ENCODE measurements at places on chromosomes 1 and 21.

GRCh38 chr1:92324784-92325183 is 25.9 kb downstream of the RPAP2 start:
- H3K27me3 ChIP-seq: no peaks in the 10 kb centered on the region
- no peak for DNase-seq
- peaks cover 75% of the 10 kb centered on the region for H3K36me3 ChIP-seq
- peak overlapping the region; percentile 87 for H3K27ac ChIP-seq

DNA sequence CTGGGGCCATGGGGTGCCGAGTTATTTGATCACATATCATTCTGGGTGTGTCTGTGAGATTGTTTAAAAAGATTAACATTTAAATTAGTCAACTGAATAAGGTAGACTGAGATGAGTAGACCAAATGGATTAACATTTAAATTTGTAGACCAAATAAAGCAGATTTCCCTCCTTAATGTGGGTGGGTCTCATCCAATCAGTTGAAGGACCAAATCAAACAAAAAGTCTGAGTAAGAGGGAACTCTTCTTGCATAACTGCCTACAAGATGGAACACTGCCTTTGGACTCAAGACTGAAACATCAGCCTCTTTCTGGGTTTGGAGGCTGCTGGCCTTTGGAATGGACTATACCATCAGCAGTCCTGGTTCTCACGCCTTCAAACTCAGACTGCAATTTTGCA is 17.0 kb upstream of the SNX7 start:
- DNase-seq: no peak
- no peak overlapping the region for H3K27ac ChIP-seq
- H3K27me3 ChIP-seq: no peaks in the 10 kb centered on the region
- no peaks in the 10 kb centered on the region for H3K36me3 ChIP-seq

DNA sequence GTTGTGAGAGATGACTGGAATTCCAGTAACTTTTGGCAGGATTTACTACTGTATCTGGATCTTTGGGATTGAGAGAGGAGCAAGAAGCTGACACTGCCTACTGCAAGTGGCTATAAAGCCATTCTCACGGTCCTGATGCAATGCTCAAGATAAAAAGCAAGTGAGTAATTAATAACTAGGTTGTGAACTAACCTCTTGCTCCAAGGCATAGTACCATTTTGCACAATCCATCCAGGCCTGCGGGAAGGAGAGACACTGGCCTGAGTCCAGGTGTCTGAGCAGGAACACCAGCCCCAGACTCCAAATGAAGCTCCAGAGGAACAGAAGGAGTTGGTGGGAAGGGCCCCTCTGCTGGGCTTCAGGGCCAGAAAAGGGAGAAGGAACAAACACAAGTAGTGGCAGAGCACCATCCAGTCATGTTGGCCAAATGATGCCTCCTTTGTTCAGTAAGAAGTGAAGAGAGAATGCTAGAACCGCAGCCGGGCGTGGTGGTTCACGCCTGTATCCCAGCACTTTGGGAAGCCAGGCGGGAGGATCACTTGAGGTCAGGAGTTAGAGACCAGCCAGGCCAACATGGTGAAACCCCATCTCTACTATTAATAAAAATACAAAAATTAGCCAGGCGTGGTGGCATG is 9.9 kb upstream of the SLC45A3 start:
- H3K4me3 ChIP-seq: no peak overlapping the region
- no peak overlapping the region for H3K27ac ChIP-seq
- DNase-seq: no peak

GRCh38 chr1:2606396-2606880 is 19.9 kb downstream of the PRXL2B start:
- no peaks in the 10 kb centered on the region for H3K4me1 ChIP-seq
- DNase-seq: no peak
- no peak overlapping the region for H3K4me3 ChIP-seq
- H3K27me3 ChIP-seq: no peaks in the 10 kb centered on the region
- H3K36me3 ChIP-seq: no peaks in the 10 kb centered on the region

DNA sequence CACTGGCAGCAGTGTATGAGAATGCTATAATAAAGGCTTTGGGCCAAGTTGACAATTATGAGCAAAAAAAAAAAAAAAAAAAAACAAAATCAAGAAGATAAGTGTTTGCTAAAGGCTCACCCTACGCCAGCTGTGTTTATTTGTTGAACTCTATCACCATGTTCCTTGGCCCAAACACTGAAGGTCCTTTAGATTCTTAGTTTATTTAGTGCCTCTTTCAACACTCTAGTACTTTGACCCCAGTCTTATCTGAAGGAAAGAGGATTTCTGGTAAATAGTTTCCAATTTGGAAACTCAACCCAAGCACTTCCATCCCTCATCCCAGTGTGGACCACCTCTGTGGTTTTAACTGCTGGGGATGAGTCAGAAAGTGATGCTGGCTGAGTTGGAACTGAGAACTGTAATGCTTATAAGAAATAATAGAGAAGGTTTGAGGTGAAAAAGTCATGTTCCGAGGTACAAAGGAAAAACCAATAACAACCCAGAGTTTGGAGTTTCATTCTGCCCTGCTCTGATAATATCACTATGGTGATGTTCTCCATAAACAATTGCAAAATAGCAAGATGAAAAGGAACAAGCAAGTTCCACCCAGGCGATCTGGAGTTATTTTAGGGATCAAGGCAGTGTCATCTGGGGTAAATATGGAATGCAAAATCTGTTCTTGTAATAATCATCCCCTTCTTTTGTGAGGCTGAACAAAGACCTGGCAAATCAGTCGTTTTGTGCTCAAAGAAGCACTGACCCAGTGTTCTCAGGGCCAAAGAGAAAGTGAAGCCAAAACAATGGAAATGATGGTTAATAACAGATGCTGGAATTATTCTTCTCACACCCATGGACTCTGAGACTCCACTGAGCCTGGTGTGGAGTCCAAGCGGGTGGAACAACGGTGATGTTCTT is 19.7 kb upstream of the CAPZB start:
- DNase-seq: no peak
- peaks cover 12% of the 10 kb centered on the region for H3K36me3 ChIP-seq
- no peak overlapping the region for H3K4me3 ChIP-seq
- peaks cover 3% of the 10 kb centered on the region for H3K27me3 ChIP-seq
- no peak overlapping the region for H3K27ac ChIP-seq
- peaks cover 35% of the 10 kb centered on the region for H3K4me1 ChIP-seq

DNA sequence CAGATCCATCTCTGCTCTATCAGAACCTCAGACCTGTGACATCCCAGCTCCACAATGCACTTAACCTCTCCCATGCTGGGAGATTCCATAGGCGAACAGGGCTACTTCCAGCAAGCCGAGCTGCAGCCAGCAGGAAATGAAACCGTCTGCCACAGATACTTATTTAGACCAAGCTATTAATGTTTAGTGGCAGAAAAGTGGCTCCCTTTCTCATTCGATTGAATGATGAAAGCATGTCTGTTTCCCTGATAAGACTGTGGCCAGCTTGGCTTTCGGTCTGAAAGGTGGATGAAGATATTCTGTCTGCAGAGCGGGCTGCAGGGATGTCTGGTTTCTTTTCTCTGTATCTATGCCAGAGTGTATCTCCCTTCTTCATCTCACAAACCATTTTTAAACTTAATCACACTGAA is 146.4 kb downstream of the GREM2 start:
- H3K4me1 ChIP-seq: peaks cover 12% of the 10 kb centered on the region
- DNase-seq: no peak
- H3K36me3 ChIP-seq: no peaks in the 10 kb centered on the region
- H3K27ac ChIP-seq: no peak overlapping the region
- no peak overlapping the region for H3K4me3 ChIP-seq
- peaks cover 5% of the 10 kb centered on the region for H3K27me3 ChIP-seq

GRCh38 chr1:32684167-32684811 is 18.3 kb downstream of the SYNC start:
- no peak for DNase-seq
- no peak overlapping the region for H3K4me3 ChIP-seq
- no peaks in the 10 kb centered on the region for H3K27me3 ChIP-seq
- H3K4me1 ChIP-seq: peaks cover 1% of the 10 kb centered on the region
- H3K36me3 ChIP-seq: peaks cover 55% of the 10 kb centered on the region

- no peaks in the 10 kb centered on the region for H3K36me3 ChIP-seq
Observed at GRCh38 chr1:31976401-31976800, 37.3 kb upstream of the KHDRBS1 start.

DNA sequence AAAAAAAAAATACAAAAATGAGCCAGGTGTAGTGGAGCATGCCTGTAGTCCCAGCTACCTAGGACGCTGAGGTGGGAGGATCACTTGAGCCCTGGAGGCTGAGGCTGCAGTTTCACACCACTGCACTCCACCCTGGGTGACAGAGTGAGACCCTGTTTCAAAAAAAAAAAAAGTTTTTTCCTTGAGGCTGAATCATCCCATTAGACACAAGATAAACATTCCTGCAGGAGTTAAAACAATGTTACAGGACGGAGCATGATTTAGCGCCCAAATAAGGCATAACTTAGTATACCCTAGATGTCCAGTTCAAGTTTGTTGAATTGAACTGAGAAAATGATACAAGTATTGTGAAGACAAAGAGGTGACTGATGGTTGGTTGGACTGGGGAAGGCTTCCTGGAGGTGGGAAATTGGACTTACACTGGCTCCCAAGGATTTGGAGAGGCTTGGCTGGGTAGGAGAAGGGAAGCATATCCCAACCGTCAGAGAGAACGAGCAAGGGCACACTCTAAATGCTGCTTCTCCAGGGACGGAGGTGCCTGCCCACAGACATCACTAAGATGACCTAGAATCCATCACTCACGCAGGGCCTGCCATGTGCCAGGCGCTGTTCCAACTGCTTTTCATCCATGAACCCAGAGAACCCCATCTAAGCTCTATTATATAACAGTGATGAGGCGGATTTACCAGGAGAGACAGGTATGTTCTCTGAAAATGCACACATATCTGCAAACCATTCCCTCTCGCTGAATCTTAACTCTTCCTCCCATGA is 610.6 kb downstream of the KIF26B start:
- H3K36me3 ChIP-seq: no peaks in the 10 kb centered on the region
- H3K27ac ChIP-seq: no peak overlapping the region
- no peaks in the 10 kb centered on the region for H3K4me1 ChIP-seq

DNA sequence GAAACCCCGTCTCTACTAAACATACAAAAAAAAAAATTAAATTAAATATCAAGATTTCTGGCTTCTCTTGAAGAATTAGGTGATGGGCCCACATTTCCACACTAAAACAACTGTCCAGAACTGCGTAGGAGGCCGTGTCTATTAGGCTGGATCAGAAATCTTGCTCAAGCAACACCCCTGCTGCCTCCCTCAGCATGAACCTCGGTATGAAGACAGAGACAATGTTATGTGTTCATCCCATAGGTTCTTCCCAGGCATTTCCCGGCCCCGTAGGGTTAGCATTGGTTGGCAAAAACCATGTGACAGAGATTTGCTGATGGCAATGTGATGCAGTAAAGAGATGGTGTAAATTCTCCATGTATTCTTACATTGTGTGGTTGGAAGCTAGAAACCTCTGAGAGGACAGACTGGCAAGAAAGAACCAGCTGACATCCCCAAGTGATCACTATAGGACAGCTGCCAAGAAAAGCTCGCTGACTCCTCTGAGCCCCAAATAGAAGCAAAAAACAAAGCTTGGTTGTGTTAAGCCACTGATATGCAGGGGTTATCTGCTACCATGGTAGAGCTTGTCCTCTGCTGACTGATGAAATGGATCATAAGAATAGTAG is 34.5 kb downstream of the EBNA1BP2 start:
- H3K36me3 ChIP-seq: no peaks in the 10 kb centered on the region
- DNase-seq: no peak
- no peak overlapping the region for H3K27ac ChIP-seq
- H3K27me3 ChIP-seq: peaks cover 32% of the 10 kb centered on the region

DNA sequence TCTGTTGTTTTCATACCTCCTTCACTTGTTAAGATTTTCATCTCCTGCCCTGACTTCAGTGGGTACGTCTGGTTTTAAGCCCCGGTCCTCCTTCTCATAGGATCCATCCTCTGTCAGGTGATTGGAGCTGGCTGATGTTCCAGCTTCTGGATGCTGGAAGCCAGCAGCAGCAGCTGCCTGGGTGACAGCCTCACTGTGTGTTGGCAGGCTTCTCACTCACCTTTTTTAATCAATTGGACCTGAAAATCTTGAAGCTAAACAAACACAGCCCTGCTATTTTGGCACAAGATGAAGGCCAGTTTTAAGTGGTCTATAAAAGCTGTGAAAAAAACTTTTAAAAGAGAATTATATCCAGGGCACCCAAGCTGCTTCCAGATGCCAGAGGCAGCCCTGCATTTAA is 181.0 kb downstream of the DISC1 start:
- DNase-seq: no peak
- peaks cover under 1% of the 10 kb centered on the region for H3K36me3 ChIP-seq
- no peaks in the 10 kb centered on the region for H3K27me3 ChIP-seq
- no peak overlapping the region for H3K4me3 ChIP-seq
- H3K4me1 ChIP-seq: no peaks in the 10 kb centered on the region
- H3K27ac ChIP-seq: no peak overlapping the region

DNA sequence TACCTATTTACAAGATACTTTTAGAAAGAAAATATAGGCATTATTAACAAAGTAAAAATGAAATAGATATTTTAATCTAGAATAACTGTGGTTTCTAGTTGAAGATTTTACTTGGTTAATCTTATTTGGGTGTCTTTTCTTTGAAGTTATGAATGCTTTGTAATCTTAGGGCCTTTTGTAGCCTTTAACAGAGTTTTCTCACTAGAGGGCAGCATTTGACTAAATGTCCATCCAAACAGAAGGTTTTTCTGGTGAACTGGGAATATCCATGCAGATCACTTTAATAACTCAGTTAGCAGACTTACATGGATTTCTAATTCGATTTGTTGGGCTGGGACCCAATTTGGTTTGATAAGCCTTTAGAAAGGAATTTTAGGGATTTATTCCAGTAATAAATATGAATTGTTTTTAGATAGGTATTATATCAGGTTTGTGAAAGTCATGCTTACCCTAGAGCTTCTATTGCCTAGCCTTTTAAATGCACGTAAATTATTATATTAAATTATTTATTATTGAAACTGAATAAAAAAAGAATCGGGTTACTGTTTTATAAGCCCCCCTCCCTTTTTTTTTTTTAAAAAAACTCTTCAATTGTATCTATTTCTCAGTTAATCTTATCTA is 119.7 kb downstream of the ZNF326 start:
- H3K4me1 ChIP-seq: no peaks in the 10 kb centered on the region
- no peak overlapping the region for H3K27ac ChIP-seq
- no peak for DNase-seq
- H3K4me3 ChIP-seq: no peak overlapping the region
- H3K27me3 ChIP-seq: peaks cover 13% of the 10 kb centered on the region
- H3K36me3 ChIP-seq: no peaks in the 10 kb centered on the region

DNA sequence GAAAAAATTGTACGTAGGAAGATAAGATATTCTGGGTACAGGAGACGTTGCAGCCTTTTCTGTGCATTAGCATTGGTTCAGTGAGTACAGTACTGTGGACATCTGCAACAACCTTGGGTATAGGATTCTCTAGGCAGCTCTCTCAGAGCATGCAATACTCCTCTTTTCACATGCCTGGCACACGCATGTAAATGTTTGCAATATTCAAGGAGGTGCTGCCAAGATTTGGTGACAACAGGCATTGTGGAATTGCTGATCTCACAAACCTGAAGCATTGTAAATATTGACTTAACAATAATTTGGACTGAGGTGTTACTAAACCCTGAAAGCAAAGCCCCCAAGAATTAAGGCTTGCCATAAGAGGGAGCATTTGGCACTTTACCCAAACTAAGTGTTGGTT is 126.8 kb downstream of the GRIK1 start:
- peaks cover 2% of the 10 kb centered on the region for H3K27me3 ChIP-seq
- H3K27ac ChIP-seq: no peak overlapping the region
- H3K36me3 ChIP-seq: no peaks in the 10 kb centered on the region
- no peak for DNase-seq
